Suprapubic skin (tissue), 4 donors: ENCODE measurements at places on chromosomes 6 and 20.

- no peak for DNase-seq
These were observed 203.5 kb downstream of the UTRN start for GRCh38 chr6:144488590-144488989.

DNA sequence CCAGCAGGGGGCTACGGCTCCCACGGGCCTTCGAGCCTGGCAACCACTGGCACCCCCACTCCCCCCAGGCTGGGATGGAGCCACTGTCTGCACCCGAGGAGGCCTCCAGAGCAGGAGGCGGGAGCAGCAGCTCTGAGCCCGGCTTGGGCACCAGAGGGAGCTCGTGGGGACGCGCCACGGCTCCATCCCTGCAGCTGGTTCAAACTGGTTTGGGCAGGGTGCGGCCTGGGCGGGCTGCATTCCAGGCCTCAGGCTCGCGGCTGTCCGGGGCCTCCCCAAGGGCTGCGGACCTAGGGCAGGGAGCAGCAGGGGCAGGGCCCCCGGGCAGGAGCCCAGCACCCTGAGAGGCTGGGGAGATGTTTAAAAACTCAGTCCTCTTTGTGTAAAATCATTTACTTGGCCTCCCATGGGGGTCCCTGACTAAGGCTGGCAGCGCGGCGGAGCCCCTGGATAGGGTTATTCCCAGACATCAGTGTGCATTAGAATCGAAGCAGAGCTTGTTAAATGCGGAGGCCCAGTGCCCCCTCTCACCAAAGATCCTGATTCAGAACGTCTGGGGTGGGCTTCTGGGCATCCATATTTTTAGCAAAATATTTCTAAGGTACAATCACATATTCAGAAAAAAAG is 4.1 kb upstream of the BCAS4 start:
- peak; percentile 91 for DNase-seq

GRCh38 chr6:139988685-139989084 is 614.2 kb upstream of the CITED2 start:
- no peak for DNase-seq

GRCh38 chr6:129785047-129785755 is 75.2 kb upstream of the ARHGAP18 start:
- DNase-seq, result no peak
